ENCODE measurements at places on chromosomes 16 and 17. TPM values are rescaled to one million over a fixed set of nuclear protein-coding genes. Genes with fewer than 3 reads are reported as not detected.

Gene ABCC6
- total RNA-seq = 0.29 TPM

Gene KRT25
- not detected for total RNA-seq

Gene PRAC1
- not detected for total RNA-seq

Gene PVALEF
- not detected for total RNA-seq

Gene C17orf100
- total RNA-seq = 1.3 TPM

Gene VTN
- total RNA-seq = not detected
